Stimulated activated CD8-positive, alpha-beta memory T cell treated with anti-CD3 and anti-CD28 coated beads, Interleukin-4, amount 100 ng/mL, for 4 hours (primary cell): ENCODE measurements at places on chromosomes 7 and 10.

DNA sequence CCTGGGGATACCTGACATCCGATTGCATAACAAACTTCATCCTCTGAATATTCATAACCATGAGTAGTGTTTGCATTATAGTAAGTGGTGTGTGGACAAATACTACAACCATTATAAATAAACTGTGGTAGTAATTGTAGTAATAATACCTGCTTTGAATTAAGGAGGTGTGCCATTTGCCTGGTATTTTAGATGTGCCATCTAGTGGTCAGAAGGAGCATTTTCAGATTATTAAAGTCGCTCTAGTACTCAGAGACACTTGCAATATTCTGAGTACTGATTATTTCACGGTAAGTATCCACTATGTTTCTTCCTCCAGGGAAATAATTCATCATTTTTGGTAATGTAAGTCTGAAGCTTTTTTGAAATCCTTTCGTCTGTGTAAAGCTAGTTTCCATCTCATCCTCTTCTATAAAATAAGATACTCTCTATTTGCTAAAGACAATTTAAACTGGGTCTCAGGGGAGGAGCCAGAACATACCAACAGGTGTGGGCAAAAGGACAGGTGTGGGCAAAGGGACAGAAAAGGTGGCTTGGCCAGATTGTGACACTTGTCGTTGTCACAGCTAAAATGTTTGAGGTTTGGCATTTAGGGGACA lies 115.3 kb upstream of the WDR11 start:
- DNase-seq = no peak

- DNase-seq = no peak
These were observed 6.8 kb downstream of the CUZD1 start for GRCh38 chr10:122838880-122839279.

DNA sequence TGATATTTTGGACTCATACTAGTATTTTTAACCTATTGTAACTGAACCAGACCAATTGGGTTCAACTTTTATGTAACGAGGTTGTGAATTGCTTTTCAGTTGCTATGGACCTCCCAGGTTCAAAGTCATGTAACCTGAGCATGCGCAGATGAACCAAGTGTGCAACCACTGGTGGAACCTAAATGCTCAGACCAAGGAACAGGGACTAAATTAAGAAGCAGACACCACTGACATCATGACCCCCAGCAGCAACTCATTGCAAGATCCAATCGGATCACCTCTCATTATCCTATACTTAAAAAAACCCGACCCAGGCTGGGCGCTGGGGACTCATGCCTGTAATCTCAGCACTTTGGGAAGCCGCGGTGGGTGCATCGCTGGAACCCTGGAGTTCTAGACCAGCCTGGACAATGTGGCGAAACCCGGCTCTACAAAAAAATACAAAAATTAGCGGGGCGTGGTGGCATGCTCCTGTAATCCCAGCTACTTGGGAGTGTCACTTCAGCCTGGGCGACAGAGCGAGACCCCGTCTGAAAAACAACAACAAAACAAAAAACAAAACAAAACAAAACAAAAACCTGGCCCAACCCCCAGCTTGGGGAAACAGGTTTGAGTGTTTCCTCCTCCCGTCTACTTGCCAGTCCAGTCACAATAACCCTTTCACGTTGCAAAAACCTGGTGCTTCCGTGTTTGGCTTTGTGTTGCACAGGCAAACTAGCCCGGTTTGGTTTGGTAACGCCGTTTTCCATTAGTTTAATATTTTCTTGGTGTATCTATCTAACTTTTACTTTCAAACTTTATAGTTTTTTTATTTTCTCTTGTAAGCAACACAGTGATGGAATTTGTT lies 11.3 kb upstream of the ZNF518A start:
- DNase-seq = no peak

- DNase-seq = peak; percentile 16
These were observed 43.1 kb upstream of the LBX1 start for GRCh38 chr10:101272229-101272868.

- DNase-seq = no peak
These were observed 3.5 kb downstream of the GSTO1 start for GRCh38 chr10:104258209-104258608.

DNA sequence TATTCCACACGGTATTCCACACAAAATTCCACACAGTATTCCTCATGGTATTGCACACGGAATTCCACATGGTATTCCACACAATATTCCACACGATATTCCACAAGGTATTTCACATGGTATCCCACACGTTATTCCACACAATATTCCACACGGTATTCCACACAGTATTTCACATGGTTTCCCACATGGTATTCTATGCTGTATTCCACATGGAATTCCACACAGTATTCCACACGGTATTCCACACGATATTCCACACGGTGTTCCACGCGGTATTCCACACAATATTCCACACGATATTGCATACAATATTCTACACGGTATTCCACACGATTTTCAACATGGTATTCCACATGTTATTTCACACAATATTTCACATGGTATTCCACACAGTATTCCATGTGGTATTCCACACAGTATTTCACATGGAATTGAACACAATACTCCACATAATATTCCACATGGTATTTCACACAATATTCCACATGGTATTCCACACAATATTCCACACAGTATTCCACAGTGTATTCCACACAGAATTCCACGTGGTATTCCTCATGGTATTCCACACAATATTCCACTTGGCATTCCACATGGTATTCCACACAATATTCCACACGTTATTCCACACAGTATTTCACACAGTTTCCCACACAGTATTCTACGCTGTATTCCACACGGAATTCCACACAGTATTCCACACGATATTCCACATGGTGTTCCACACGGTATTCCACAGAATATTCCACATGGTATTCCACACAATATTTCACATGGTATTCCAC lies 136.0 kb upstream of the CHST15 start:
- no peak for DNase-seq

GRCh38 chr10:62000037-62000603 lies 98.6 kb downstream of the ARID5B start:
- no peak for DNase-seq

- no peak for DNase-seq
These were observed 126.4 kb downstream of the CFAP58 start for GRCh38 chr10:104479906-104480593.

DNA sequence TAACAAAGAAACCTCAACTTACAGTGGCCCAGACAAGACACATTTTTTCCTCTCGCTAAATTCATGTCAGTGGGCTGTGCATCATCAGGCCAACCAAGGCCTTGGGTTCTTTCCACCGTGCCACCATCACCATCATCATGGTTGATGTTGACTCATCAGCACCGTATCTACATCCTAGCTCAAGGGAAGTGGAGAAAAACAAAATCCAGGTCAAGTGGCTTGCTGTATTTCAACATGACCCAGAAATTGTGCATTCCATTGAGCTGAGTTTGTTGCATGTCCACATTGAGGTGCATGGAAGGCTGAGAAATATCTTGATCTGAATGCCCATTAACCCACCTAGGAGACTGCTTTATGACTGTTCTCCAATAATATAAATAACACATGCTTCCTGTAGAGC lies 312.4 kb upstream of the CDC14C start:
- no peak for DNase-seq

GRCh38 chr10:43043773-43044447 lies 33.0 kb upstream of the RET start:
- no peak for DNase-seq

DNA sequence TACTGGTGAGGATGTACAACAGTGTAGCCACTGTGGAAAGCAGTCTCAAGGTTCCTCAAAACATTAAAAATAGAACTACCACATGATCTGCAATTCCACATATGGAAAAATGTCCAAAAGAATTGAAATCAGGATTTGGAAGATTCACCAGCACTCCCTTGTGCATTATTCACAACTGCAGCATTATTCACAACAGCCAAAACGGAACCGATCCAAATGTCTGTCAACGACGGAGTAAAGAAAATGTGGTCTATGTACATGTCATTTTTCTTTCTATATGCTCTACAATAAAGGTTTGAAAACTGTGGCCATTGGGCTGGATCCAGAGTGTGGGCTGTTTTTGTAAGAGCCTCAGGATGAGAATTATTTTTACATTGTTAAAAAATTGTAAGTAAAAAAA lies 1206.1 kb upstream of the CELF2 start:
- no peak for DNase-seq

DNA sequence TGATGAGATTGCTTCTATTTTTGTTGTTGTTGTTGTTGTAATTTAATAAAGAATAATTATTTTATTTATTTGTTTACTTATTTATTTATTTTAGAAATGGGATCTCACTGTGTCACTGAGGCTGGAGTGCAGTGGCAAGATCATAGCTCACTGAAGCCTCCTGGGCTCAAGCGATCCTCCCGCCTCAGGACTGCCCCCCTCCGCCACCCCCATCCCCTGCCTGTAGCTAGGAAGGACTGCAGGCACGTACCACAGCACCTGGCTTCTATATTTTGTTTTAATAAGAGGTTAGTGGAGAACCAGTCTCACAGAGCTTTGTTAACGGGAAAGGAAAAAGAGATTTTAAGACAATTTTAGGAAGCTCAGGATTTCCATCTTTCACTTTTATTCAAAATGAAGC lies 19.5 kb upstream of the SMC3 start:
- no peak for DNase-seq

DNA sequence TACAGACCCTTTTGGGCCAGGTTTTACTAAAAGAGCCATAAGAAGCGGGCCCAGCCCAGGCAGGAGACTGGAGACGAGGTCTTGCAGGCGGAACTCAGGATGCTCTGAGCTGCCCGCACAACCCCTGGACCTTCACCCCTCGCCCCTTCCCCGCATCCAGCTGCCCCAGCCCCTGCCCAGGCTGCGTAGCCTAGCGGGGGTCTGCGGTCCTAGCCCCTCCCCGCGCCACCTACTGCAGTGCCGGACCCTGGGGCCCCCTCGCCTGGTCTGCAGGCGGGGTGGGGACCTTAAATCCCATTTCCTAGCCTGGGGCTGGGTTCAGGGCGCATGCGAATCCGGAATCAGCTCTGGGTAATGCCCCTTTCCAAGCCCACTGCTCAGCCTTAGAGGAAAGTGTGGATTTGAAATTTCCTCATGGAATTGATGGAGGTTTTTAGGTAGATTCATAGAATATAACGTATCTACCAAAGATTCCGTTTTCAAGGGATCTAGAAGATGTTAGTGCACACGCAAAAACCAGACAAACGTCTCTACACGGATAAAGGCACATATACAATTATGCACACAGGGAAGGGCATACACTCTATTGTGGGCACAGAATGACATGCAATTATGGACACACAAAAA lies 546 bp upstream of the HOXA3 start:
- DNase-seq = no peak

- no peak for DNase-seq
These were observed 19.7 kb downstream of the CHAT start for GRCh38 chr10:49633327-49634068.

GRCh38 chr7:92720604-92721350 lies 115.6 kb downstream of the CDK6 start:
- DNase-seq = no peak

DNA sequence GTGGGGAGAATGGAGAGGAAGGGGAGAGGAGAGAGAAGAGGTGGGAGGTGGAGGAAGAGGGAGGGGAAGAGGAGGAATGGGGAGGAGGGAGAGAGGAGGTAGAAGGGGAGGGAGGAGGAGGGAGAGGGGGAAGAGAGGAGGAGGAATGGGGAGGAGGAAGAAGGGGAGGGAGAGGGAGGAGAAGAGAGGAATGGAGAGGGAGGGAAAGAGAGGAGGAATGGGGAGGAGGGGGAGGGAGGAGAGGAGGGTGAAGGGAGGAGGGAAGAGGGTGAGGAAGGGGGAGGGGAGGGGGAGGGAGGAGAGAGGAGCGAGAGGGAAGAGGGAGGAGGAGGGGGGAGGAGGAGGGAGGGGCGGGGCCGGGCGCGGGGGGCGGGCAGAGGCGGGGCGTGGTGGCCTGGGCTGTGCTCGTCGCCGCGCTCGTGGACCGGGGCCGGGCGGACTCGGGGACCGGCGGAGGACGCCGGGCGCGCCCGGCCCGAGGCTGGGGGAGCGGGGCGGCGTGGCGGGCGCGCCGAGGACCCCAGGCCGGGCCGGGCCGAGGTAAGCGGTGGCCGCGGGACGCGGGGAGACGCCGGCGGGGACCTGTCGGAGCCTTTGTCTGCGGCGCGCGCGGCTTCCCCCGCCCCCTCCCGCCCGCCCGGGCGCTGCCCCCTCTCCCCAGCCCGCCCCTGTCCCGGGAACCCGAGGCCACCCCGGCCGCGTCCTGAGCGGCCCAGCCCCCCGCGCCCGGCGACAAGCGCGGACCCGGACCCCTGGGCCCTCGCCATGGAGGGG lies at the start of gene SLC29A4:
Gene SLC29A4 (plus strand): TSS at position 401 of the 774 bp plus-strand sequence. CDS start 4,874 bp downstream, outside the sequence.
- DNase-seq = no peak

GRCh38 chr7:134712196-134712595 lies 65.5 kb downstream of the BPGM start:
- DNase-seq = no peak

DNA sequence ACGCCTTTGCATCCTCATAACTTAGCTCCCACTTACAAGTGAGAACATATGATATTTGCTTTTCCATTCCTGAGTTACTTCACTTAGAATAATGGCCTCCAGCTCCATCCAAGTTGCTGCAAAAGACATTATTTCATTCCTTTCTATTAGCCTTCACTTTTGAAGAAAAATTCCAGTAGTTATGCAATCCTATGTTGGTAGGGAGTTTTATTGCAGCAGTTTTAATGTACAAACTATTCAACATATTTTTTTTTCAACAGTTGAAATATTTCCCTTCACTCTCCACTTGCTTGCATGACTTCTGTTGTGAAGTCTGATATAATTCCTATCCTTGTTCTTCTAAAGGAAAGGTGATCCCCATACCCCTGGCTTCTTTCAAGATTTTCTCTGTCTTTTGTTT lies 27.3 kb upstream of the ARHGAP22 start:
- DNase-seq = no peak

GRCh38 chr7:98202367-98203195 lies 8.7 kb upstream of the BHLHA15 start:
- DNase-seq = peak; percentile 19

DNA sequence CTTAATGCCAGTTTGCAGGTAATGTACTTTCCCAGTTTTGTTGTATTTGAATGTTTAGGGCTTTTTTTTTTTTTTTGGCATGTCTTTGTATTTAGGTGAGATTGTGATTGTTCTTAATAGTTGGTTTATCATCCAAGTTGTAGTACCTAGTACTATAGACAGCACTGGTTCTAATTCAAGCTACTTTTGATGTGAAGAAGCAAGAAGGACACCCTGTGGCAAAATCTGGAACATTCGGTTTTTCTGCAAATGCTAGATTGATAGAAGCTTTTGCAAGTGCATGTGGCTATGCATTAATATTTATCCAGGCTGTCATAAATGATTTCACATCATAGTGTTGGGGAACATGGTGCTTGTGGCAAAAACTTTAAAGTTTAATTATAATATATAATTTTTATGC lies 248.9 kb downstream of the FOXP2 start:
- DNase-seq = no peak

GRCh38 chr10:17821893-17822292 lies 12.7 kb downstream of the MRC1 start:
- no peak for DNase-seq
